A172 (cell line): ENCODE measurements at places on chromosomes 13 and 19. TPM values are rescaled to one million over a fixed set of nuclear protein-coding genes. Genes with fewer than 3 reads are reported as not detected.

COL5A3 gene
- total RNA-seq = 0.02 and 0.22 TPM in 2 replicates

CATSPERD gene
- not detected in 2 replicates for total RNA-seq

ATP4B gene
- total RNA-seq = not detected in 2 replicates

CLDND2 gene
- not detected in 2 replicates for total RNA-seq

SIGLECL1 gene
- total RNA-seq = not detected in 2 replicates

ATP8B3 gene
- 8.6 and 12.4 TPM in 2 replicates for total RNA-seq

PODNL1 gene
- 1.1 and 2.7 TPM in 2 replicates for total RNA-seq

KLK10 gene
- not detected in 2 replicates for total RNA-seq

DNAJB1 gene
- 216 and 229 TPM in 2 replicates for total RNA-seq

FOSB gene
- total RNA-seq = 0.17 TPM in 1 of 2 replicates, not detected in the other

ZNF99 gene
- total RNA-seq = not detected in 2 replicates

ZNF154 gene
- not detected in 2 replicates for total RNA-seq

ZNF177 gene
- 3.3 and 14.8 TPM in 2 replicates for total RNA-seq

GSX1 gene
- total RNA-seq = not detected in 2 replicates

FBXO27 gene
- 0.07 and 0.10 TPM in 2 replicates for total RNA-seq

UPK1A gene
- total RNA-seq = 0.17 TPM in 1 of 2 replicates, not detected in the other

MYO16 gene
- total RNA-seq = not detected in 2 replicates

ZNF813 gene
- total RNA-seq = 2.1 and 2.7 TPM in 2 replicates

ZNF135 gene
- not detected in 2 replicates for total RNA-seq

CNN1 gene
- 0.78 and 1.9 TPM in 2 replicates for total RNA-seq

GRK1 gene
- total RNA-seq = not detected in 2 replicates

DPF1 gene
- total RNA-seq = 6.4 and 19.2 TPM in 2 replicates

TUBB4A gene
- total RNA-seq = 9.1 and 12.6 TPM in 2 replicates

PEG3 gene
- total RNA-seq = not detected in 2 replicates

NUCB1 gene
- total RNA-seq = 91.4 and 104 TPM in 2 replicates

EFNB2 gene
- 7.8 and 8.1 TPM in 2 replicates for total RNA-seq

TNFRSF19 gene
- 6.0 and 6.5 TPM in 2 replicates for total RNA-seq
